H7 (cell line): ENCODE measurements at places on chromosomes 12 and 14.

DNA sequence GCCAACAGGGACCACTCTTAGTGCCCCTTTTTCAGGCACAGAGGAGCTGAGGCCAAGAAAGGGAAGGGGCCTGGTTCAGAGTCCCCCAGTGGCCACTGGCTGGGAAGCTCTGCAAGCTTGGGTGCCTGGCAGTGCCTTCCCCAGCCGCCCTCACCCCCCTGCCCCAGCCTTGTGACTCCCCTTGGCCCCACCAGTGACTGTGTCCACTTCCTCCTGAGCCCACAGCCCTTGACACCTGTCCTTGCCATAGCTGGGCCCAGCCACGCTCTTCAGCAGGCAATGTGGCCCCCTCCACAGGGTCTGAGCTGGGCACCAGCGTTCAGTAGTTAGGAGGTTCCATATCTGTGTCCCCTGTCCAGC, 19.0 kb upstream of the C14orf180 start:
- DNase-seq, result no peak

GRCh38 chr12:66768293-66768692, 89.4 kb upstream of the GRIP1 start:
- DNase-seq, result no peak

GRCh38 chr12:16323010-16323409, 24.4 kb upstream of the MGST1 start:
- DNase-seq, result no peak

DNA sequence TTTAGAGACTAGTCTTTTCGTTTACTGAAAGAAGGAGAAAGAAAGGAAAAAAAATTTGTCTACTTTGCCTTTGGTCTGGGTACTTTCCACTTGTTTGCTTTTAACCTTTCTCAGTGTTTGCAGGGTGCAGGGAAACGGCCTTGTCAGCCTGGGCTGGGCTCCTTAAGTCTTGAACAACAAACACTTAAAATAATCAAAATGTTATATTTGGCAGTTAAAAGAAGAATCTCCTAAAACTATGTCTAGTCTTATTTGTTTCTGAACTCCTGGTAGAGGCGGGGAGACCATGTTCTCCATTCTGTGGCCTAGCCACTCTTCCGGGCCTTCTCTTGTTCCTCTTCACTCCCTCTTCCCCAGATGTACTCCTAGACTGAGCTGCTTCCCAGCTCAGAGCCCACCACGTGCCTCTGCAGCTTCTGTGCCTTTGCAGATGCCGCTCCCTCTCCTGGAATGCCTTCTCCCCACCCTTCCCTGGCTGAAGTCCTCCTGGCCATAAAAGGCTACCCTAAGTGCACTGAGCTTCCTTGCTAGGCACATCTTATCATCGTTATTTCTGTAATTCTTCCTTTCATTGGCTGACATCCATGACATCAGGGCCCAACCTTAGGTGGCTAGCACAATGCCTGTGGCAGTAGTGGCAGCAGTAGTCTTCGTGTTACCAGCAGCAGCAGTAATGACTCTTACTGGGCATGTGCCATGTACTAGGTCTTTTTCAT, 432.9 kb downstream of the ZFP36L1 start:
- no peak for DNase-seq

- DNase-seq, result no peak
Observed at GRCh38 chr14:71463807-71464206, 468.4 kb upstream of the RGS6 start.
